Keratinocyte (primary cell): ENCODE measurements at places on chromosomes 1 and 21.

DNA sequence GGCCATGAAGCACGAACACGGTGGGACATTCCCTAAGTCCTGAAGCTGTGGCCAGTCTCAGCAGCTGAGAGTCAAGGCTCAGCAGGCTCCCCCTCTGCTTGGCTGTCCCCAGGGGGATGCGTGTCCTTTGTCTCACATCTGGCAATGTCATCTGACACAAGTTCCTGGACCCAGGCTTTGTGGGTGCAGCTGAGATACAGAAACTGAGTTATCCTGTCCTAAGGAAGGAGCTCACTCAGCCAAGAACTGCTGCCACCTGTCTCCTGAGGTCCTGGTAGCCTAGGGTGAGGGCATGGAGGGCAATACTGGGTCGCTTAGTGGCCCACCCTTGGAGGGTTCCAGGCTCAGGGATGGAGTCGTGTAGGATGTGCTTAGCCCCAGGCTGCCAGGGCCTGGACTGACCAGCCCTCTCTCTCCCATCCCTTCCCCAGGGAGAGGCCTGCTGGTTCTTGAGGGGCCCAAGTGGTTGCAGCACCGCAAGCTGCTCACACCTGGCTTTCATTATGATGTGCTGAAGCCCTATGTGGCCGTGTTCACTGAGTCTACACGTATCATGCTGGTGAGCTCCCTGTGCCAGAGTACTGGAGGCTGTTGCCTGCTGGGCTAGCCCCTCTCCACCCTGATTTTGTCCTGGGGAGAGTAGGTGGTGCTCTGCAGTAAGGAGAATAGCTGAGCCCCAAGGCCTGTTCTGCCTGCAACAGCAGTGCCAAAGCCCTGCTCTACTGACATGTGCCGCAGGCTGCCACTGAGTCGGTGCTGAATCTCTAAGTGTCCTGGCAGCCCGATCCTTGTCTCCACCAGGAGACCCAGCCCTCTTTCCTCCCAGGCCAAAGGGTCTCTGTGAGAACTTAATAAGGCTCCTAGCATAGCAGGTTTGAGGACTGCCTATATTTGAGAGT is 13.5 kb downstream of the CYP4B1 start:
- no peak for DNase-seq

DNA sequence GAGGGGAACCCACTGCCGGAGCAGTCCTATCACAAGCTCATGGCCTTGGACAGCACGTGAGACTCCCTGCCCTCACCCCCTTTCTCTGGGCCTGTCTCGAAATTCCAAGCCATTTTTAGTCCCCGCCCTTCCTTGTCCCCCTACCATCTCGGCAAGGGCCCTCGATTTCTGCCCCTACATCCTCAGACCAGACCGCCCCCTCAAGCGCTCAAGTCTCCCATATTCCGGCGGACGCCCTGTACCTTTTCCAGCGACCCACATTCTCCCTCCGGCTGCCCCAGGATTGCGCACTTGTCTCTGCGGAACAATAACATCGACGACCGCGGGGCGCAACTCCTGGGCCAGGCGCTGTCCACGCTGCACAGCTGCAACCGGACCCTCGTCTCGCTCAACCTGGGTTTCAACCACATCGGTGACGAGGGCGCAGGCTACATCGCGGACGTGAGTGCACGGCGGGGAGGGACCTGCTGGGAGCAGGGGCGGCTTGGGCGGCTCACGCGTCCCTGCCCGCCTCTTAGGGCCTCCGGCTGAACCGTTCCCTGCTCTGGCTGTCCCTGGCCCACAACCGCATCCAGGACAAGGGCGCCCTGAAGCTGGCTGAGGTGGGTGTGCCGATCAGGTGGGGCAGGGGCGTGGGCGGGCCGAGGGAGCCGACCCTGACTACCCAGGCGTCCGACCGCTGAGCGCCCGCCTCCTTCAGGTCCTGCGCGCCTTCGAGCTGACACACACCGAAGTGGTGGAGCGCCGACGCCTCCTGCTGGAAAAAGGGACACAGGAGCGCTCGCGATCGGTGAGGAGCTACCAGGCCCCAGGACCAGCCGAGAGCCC is 7.0 kb downstream of the LRRC71 start:
- DNase-seq = no peak

DNA sequence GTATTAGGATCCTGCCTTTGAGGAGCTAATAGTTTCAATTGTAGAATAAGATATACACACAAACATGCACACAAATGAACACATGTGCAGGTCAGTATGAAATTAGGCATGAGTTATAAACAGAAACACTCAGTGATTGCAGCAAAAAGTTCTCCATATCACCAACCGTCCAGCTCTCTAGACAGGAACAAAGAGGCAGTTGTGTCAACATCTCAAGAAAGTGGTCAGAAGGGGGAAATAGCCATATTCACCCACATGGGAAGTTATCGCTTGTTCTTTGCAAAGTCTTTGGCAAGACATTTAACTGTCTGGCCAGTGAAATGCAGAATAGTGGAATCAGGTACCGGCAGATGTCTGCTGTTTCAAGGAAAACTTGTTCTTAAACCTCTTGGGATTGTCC is 29.4 kb upstream of the PIGC start:
- no peak for DNase-seq

- no peak for DNase-seq
Measured at GRCh38 chr1:19606817-19607642, 37.1 kb upstream of the NBL1 start.

- no peak for DNase-seq
Measured at GRCh38 chr1:178335426-178335825, 161.3 kb downstream of the CLEC20A start.

DNA sequence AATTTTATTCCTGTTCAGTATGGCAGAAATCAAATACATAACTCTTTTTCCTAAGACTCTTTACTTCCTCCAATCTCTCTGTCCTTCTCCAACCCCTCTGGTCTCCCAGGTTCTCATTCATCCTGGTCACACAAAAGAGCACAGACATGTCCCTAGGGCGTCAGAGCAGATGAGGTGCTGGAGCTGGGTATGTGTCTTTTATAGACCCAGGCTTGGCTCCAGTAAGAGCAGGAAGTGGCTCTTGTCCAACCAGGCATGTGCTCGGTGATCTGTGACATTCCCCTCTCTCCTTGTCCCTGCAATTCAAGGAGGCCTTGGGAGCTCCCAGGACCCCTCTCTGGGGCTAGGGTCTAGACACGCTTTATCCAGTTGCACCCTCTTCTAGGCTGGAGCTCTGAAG is 18.0 kb upstream of the LCE2D start:
- no peak for DNase-seq

GRCh38 chr1:229159668-229160544 is 111.0 kb upstream of the RAB4A start:
- no peak for DNase-seq
